Stomach (tissue), 19 donors: ENCODE measurements at places on chromosomes 4 and X. TPM values are rescaled to one million over a fixed set of nuclear protein-coding genes. Genes with fewer than 3 reads are reported as not detected.

Gene RIPPLY1
- not detected for total RNA-seq

DNA sequence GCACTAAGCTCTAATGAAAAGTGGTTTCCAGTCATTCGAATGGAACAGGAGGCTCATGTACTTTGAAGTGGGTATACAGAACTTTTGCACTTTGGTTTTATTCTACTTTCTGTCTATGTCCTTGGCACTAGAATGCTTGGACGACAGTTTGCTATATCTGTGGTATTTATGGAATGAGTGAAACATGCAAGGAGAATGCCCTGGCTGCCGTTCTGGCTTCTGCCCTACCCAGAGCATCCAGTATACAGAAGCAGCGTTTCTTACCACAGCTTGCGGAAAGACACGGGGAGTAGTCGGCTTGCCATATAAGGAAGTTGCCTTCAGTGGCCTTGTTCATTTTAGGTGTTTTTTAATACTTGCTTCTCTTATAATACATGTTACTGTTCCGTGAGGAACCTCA is 98.0 kb downstream of the TBL1X start:
- H3K27ac ChIP-seq, result no peak overlapping the region
- no peak overlapping the region for H3K4me3 ChIP-seq
- no peak for DNase-seq
- H3K27me3 ChIP-seq, result no peaks in the 10 kb centered on the region
- no peaks in the 10 kb centered on the region for H3K4me1 ChIP-seq

DNA sequence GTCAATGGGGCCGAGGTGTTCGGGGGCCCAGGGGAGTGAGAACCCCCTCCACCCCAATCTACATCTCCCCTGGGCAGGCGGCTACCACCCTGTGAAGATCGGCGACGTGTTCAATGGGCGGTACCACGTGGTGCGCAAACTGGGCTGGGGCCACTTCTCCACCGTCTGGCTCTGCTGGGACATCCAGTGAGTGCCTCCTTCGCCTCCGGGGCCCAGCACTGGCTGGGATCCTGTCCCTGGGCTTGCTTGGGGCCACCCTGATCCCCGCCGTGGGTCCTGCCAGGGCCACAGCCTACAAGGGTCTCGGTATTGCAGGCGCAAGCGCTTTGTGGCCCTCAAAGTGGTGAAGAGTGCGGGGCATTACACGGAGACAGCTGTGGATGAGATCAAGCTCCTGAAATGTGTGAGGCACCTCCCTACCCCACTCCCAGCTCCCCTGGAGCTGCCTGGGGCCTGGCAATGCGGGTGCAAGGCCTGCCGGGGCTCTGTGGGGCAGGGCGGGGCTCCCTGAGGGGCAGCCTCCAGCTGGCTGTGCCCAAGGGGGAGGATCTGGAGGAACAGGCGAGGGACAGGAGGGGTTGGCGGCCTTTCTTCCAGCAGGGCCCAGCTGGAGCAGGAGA is 697 bp downstream of the SRPK3 start:
- peaks cover 26% of the 10 kb centered on the region for H3K4me1 ChIP-seq
- H3K27me3 ChIP-seq, result no peaks in the 10 kb centered on the region
- H3K36me3 ChIP-seq, result peaks cover 38% of the 10 kb centered on the region
- no peak overlapping the region for H3K27ac ChIP-seq
- peak overlapping the region; percentile 4 for H3K4me3 ChIP-seq
- no peak for DNase-seq

DNA sequence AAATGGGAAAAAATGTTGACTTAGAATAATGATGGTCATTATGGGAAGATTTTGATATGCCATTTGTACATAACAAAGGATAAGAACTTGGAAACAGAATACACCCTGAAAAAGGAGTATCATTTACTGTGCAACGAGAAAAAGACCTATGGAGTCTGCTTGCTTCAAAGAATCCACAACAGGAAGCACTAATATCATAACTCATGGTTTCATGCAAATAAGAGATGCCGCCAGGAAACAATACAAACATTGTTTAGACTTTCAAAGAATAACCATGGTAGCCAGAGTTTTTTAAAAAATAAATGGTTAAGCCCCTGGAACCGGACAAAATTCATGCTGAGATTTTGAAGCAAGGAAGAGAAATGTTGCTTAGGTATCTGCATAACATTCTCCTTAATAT is 139.9 kb upstream of the ETNPPL start:
- H3K4me3 ChIP-seq, result no peak overlapping the region
- H3K4me1 ChIP-seq, result no peaks in the 10 kb centered on the region
- H3K27ac ChIP-seq, result no peak overlapping the region
- no peaks in the 10 kb centered on the region for H3K36me3 ChIP-seq
- peaks cover 8% of the 10 kb centered on the region for H3K27me3 ChIP-seq

- no peak for DNase-seq
- no peak overlapping the region for H3K27ac ChIP-seq
- H3K4me3 ChIP-seq, result no peak overlapping the region
- H3K27me3 ChIP-seq, result no peaks in the 10 kb centered on the region
Measured at GRCh38 chr4:1383728-1384591, 22.3 kb downstream of the NKX1-1 start.

- H3K27me3 ChIP-seq, result no peaks in the 10 kb centered on the region
- H3K36me3 ChIP-seq, result no peaks in the 10 kb centered on the region
- H3K4me3 ChIP-seq, result no peak overlapping the region
- no peaks in the 10 kb centered on the region for H3K4me1 ChIP-seq
- no peak overlapping the region for H3K27ac ChIP-seq
Measured at GRCh38 chr4:94430406-94430805, 21.3 kb upstream of the PDLIM5 start.

DNA sequence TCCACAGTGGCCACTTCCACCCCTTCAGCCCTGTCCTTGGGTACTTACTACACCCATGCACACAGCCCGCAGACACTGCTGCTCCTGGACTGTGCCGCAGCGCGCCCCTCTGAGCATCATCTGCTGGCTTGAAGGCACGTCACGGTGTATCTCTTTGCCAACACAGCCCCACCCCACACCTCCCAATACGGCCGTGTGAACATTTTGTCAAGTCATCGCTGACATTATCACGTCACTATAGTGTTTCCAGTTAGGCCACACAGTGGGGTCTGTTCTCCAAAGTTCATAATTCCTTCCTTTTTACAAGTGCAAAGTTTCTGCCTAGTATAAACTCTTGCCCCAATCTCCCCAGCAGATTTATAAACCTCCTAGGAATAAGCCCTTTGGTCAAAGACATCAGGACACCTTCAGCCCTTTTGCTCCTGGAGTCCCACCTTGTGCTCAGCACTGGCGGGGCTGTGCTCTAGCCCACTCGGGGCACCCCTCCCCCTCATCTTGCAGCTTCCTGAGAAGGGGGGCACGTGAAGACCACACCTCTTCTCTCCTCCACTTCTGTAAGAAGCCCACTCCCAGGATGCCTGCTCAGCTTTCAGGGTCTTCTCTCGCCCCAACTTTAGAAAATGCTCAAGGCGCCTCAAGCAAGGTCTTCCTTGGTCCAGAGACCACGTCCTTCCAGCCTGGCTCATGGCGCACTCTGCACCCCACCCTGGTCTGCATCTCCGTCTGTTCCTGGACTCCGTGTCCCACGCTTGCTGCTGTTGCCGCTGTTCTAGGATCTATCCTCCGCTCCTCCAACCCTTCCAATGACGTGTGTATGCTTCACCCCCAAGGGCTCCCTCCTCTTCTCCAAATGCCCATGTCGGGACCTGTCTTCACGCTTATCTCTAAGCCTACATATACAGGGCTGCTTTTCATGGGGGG is 7.2 kb downstream of the FAM53A start:
- H3K4me1 ChIP-seq, result no peaks in the 10 kb centered on the region
- H3K27me3 ChIP-seq, result no peaks in the 10 kb centered on the region
- H3K36me3 ChIP-seq, result no peaks in the 10 kb centered on the region
- H3K27ac ChIP-seq, result no peak overlapping the region

DNA sequence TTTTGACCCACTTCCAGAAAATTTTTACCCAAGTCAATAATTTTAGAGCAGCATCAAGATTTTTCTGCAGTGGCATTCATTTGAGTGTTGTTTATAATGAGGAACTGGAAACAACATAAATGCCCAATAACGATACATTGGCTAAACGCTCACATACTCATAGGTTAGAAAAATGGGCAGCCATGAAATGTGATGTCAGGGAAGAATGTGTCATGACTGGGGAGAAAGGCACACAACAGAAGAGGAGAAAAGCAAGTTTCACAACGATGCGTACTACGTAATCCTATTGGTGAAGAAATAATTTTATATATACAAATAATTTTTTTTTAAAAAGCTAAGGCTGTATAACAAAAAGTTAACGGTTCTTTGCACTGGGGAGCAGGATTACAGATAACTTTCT is 33.6 kb upstream of the MAP3K15 start:
- no peaks in the 10 kb centered on the region for H3K4me1 ChIP-seq
- no peak overlapping the region for H3K27ac ChIP-seq
- no peak for DNase-seq

DNA sequence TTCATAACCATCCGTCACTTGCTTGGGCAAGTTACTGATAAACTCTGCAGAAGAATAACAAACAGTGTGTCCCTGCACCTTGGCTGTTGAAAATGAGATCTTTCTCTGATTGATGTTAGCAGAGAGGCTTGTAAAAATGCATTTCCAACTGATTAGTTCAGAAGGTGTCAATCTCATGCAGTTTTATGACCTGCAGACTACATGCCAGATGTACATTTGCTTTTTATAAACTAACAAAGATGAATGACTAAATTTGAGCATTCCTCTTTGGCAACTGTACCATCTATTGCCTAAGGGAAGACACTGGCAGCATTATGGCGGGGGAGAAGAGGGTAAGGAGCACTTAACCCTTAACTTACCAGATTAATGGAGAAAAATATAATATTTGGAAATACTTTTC is 192.8 kb downstream of the DCTD start:
- H3K27ac ChIP-seq, result no peak overlapping the region
- no peaks in the 10 kb centered on the region for H3K36me3 ChIP-seq
- DNase-seq, result no peak
- no peaks in the 10 kb centered on the region for H3K4me1 ChIP-seq
- no peaks in the 10 kb centered on the region for H3K27me3 ChIP-seq

DNA sequence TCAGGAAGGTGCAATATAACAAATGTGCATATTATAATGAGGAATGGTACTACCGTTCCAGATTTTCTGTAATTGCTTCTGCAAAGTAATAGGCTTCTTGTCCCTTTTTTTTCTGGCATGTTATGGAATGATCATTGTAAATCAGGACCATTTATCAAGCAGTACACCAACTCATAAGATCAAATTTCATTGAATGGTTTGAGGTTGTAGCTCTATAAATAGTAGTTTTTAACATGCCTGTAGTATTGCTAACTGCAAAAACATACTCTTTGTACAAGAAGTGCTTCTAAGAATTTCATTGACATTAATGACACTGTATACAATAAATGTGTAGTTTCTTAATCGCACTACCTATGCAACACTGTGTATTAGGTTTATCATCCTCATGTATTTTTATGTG is 12.6 kb downstream of the IBSP start:
- H3K27me3 ChIP-seq, result no peaks in the 10 kb centered on the region
- no peaks in the 10 kb centered on the region for H3K4me1 ChIP-seq
- no peak overlapping the region for H3K4me3 ChIP-seq
- no peak for DNase-seq
- H3K36me3 ChIP-seq, result no peaks in the 10 kb centered on the region
- no peak overlapping the region for H3K27ac ChIP-seq

GRCh38 chr4:128450326-128451120 is 162.9 kb upstream of the PGRMC2 start:
- no peaks in the 10 kb centered on the region for H3K36me3 ChIP-seq
- no peak overlapping the region for H3K27ac ChIP-seq
- H3K27me3 ChIP-seq, result no peaks in the 10 kb centered on the region
- no peaks in the 10 kb centered on the region for H3K4me1 ChIP-seq
- H3K4me3 ChIP-seq, result no peak overlapping the region
